Calu3 (cell line): ENCODE measurements at places on chromosomes 1 and 21. TPM values are rescaled to one million over a fixed set of nuclear protein-coding genes. Genes with fewer than 3 reads are reported as not detected.

DNA sequence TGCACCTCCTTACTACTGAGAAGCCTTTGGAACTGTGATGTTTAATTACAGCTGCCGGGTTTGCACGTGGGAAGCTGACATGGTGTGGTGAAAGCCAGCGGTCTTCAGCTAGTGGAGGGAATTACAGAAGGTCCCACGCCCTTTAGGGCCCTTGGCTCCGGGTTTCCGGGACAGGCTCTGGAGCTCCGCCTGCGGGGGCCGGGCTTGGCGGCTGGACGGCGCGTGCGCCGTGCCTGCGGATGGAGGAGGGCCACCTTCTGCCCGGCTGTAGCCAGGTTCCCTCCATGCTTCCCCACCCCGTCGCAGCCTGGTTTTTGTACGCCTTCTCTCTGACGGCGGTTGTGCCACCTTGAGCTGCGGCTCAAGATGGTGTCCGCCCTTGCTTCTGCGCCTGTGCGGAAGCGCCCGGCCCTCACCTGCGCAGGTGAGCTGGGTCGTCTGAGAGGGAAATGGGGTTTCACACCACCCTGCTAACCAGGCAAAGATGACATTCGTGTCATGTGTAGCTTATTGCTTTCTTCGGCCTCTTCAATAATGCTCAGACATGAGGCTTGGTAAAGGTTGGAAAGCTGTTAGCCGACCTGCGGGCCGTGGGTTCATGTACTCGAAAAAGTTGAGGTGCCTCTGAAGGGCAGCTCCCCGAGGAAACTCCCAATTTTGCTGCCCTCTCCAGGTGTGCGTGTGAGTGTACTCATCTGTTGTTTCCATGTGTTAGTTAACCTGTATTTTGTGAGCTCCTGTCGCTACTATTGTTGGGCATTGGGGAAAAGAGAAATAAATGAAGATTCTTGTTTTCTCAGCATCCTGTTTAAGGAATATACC, 36.6 kb upstream of the OPRD1 start:
- peak; percentile 46 for DNase-seq

GRCh38 chr1:168734946-168735345, 5.9 kb upstream of the DPT start:
- no peak for DNase-seq

Gene NECAP2
- total RNA-seq, result 28.1 and 30.7 TPM in 2 replicates

Gene CFAP45
- 1.6 and 1.8 TPM in 2 replicates for total RNA-seq

Gene KRTAP12-2
- total RNA-seq, result not detected in 2 replicates

Gene DNASE2B
- not detected in 2 replicates for total RNA-seq

DNA sequence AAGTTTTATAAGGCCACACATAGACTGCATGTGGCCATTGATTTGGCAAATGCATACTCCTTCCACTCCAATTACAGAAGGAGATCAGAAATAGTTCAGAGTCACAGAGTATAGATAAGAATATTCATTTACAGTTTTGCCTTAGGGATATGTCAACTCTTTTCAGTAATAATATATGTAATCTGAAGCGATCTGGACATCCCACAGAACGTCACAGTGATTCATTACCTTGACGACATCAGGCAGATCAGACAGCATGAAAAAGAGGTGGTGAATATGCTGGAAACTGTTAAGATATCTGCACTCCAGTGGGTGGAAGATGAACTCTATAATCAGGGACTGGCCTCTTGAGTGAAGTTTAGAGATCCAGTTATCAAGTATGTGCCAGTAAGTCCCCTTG, 240.4 kb downstream of the DPYD start:
- DNase-seq, result no peak

Gene RHD
- total RNA-seq, result not detected in 2 replicates

- no peak for DNase-seq
These were observed 92.1 kb downstream of the SPSB1 start for GRCh38 chr1:9384751-9385245.

GRCh38 chr1:228081144-228081543, 1.4 kb upstream of the ARF1 start:
- DNase-seq, result no peak

- no peak for DNase-seq
These were observed 113.9 kb downstream of the SLC45A1 start for GRCh38 chr1:8431784-8432183.

GRCh38 chr1:54582566-54583306, 34.7 kb downstream of the ACOT11 start:
- no peak for DNase-seq

Gene MX1
- total RNA-seq, result 175 and 504 TPM in 2 replicates

Gene INKA2
- 0.07 TPM in 1 of 2 replicates, not detected in the other for total RNA-seq

DNA sequence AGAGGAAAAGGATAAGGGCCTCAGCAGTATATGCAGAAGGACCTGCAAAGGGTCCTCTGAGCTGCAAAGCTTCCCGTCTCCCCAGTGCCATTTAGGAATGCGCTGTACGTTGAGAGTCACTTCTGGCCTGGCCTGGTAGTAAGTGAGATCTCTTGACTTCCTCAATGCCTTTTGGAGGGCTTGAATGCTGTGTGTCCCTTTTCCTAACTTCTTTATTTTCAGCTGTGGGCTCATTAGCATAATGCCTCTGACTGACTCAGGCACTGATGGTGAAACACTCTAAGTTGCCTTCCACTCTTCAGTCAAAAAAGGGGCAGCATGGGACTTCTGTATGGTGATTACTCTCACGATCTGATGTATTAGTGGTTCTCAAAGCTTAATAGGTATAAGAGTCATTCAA, 49.9 kb downstream of the XCL1 start:
- no peak for DNase-seq

DNA sequence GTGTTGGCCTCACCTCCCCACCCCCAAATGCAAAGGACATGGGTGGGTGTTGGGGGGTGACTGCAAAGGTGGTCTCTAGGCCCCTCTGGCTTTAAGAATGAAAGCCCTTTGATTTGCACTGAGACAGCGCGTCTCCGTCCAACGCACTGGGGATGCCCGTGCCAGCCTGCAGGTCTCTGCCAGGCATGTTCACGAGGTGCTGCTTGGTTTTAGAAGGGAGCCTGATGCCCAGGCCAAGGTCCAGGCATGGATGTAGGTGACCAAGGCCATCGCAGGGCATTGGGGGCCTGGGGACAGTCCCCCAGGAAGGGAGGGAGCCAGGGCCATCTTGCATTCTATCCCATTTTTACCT, 363.6 kb upstream of the VAMP3 start:
- no peak for DNase-seq

DNA sequence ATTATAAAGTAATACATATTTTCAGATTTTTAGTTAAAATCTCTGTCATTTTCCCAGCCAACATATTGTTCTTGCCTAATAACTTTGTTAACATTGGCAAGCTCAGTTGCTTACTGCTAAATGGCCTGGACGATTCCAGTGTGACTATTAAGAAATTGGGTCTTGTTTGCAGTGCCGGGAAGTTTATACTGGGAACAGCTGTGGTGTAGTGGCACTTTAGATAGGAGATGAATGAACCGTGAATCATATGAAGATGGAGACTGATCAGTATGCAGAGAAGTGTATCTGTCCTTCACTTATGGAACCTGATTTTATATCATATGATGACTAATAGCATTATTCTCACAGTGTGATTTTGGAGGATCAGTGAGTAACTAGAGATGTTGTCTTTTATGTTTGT, 3.3 kb downstream of the CHRM3 start:
- DNase-seq, result no peak

GRCh38 chr1:197884173-197884572, 18.3 kb upstream of the C1orf53 start:
- DNase-seq, result no peak

- DNase-seq, result no peak
These were observed 39.0 kb downstream of the TTLL7 start for GRCh38 chr1:83959824-83960498.

GRCh38 chr1:55826381-55827080, 611.4 kb upstream of the USP24 start:
- DNase-seq, result no peak

- DNase-seq, result no peak
These were observed 100.0 kb downstream of the ABCA4 start for GRCh38 chr1:94020764-94021579.

DNA sequence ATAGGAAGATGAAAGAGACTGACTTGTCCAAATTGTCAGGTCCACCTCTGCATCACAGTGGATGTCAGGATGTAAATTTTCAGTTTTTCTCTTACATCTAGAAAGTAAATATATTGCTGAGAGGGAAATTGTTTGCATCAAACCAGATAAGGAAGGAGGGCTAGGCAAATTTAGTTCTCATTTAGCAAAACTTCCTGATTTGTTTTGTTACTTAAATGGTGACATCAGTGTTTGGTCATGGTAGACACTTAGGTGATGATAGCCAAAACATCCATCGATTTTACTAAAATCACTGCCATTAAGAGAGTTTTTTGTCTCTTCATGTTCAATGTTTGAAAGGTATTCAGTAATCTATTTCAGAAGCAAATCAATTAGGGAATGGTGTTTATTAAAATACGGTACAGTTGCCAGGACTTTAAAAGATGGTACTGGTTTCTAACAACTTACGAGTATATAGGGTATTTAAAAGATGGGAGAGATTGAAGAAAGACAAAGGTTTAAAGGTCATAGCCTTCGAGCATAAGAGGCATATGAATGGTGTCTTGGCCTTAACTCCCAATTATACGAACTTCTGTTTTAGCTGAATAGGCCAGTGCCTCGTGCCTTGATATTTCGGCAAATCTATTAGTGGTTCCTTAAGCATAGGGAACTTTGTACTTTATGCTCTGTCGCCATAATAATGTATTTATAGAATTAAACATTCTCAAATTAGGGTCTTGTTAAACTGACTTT, 3.0 kb downstream of the IER5 start:
- no peak for DNase-seq

Gene COL9A2
- 3.0 and 3.2 TPM in 2 replicates for total RNA-seq

GRCh38 chr1:156660752-156661112, 16.5 kb downstream of the NES start:
- DNase-seq, result no peak

Gene OR2L3
- not detected in 2 replicates for total RNA-seq

DNA sequence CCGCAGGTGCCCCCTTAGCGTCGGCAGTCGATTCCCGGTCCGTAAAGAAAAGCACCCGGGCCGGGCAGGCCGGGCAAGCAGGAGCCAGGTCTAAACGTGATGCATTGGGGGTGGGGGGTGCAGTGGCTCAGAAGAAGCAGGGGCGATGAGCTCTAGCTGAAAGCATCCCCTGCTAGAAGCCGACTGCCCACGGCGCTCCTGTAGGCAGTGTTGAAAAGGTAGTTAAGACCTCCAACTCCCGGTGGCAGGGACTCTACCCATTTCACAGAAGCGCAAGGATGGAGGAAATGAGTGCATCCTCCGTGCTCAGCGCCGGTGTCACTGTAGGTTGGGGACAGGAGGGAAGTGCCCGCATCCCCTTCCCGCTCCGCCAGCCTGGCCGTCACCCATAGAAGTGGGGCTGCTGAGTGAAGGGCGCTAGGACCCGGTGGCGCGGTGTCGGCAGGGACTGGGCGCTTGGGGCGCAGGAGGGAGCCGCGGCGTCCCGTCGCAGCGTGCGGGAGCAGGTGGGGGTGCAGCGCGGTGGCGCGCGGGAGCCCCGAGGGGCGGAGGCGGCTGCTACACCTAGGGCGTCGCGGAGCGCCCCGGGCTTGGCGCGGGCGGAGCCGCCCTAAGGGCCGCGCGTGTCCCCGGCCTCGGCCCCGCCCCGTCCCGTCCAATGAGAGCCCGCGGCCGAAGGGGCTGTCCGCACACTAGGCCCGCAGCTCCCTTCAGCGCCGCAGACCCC, at the start of gene WNT2B:
Gene WNT2B, plus strand, starts transcription at position 688 of the 727 bp plus-strand sequence. CDS start 298 bp downstream, outside the sequence.
- peak; percentile 40 for DNase-seq

Gene TSTD1
- 67.6 and 74.1 TPM in 2 replicates for total RNA-seq

Gene ATP1A2
- total RNA-seq, result not detected in 2 replicates

- no peak for DNase-seq
These were observed 444 bp upstream of the IARS2 start for GRCh38 chr1:220093361-220094015.

Gene ADGRB2
- 1.9 and 2.9 TPM in 2 replicates for total RNA-seq

Gene USP21
- 35.8 and 40.9 TPM in 2 replicates for total RNA-seq

DNA sequence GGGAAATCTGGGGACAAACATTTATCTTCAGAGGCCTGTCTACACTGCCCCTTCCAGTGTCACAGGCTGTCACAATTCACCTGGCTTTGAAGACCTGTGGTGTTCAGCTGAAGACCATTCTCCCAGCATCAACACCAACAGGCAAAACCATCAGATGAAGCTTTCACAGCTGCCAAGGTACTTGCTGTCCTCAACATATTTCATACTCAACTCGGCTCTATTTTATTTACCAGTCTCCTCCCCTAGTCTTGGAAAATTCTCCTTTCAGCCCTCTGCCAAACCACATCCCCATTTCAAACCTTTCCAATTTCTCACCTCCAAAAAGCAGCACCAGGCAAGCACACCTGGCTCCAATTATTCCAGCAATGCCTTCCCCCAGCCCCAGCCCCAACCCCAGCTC, 108.8 kb downstream of the TGFBR3 start:
- no peak for DNase-seq

DNA sequence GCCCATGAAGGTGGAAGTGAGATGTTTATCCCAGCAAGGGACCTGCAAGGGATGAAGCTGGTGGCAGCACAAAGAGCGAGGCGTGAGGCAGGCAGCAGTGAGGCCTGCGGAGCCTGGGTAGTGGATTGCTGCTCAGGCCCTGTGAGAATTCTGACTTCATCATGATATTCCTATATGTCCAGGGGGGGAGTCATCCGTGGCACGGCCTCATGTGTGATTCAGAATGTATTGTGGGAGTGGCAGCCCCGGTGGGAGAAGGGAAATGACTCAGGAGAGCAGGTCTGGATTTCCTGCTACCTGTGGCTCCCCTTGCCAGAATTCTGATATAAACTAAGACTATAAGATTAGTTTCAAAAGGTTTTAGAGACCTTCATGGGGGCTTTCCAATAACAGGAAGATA, 240.9 kb downstream of the CAMTA1 start:
- DNase-seq, result no peak

Gene UMODL1
- total RNA-seq, result 0.22 TPM in 1 of 2 replicates, not detected in the other

Gene COL16A1
- total RNA-seq, result 3.8 and 9.2 TPM in 2 replicates

- no peak for DNase-seq
These were observed 600.7 kb upstream of the USP24 start for GRCh38 chr1:55815745-55816455.

Gene TAS1R1
- total RNA-seq, result not detected in 2 replicates

- DNase-seq, result no peak
These were observed 7.0 kb downstream of the BCAN start for GRCh38 chr1:156648951-156649350.

Gene ADAM30
- total RNA-seq, result not detected in 2 replicates

- peak; percentile 72 for DNase-seq
These were observed 100.8 kb downstream of the UCK2 start for GRCh38 chr1:165928075-165928731.

Gene TP53BP2
- total RNA-seq, result 59.5 and 66.4 TPM in 2 replicates

Gene LRRC53
- total RNA-seq, result not detected in 2 replicates

DNA sequence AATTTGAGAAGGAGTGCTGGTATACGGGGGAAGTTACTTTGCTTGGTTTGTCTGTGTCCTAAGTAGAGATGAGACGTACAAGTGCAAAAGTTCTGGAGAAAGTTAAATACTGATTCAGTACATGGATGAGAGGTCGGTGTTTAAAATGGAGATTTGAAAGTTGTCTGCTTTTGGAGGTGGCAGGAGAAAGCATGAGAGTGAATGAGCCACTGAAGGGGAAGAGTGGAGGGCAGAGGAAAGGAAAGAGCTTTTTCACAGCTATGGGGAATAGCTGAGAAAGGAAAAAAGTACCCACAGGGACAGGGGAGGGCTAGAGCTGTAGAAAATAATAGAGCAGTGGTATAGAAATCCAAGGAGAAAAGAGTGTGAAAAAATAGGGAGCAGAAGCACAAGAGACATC, 18.1 kb upstream of the CGN start:
- no peak for DNase-seq

Gene KCNA3
- not detected in 2 replicates for total RNA-seq

Gene STYXL2
- not detected in 2 replicates for total RNA-seq
